Caudate nucleus (tissue), 63 donors: ENCODE measurements at places on chromosomes 6 and 20.
A peak's percentile ranks its signal among the peaks of the same experiment; 100 is the strongest.

GRCh38 chr20:35491823-35492222, 36.4 kb downstream of the CEP250 start:
- DNase-seq, result no peak

- DNase-seq, result no peak
Measured at GRCh38 chr6:139423971-139424667, 49.7 kb upstream of the CITED2 start.

GRCh38 chr6:63672582-63673129, 37.1 kb downstream of the PHF3 start:
- no peak for DNase-seq

DNA sequence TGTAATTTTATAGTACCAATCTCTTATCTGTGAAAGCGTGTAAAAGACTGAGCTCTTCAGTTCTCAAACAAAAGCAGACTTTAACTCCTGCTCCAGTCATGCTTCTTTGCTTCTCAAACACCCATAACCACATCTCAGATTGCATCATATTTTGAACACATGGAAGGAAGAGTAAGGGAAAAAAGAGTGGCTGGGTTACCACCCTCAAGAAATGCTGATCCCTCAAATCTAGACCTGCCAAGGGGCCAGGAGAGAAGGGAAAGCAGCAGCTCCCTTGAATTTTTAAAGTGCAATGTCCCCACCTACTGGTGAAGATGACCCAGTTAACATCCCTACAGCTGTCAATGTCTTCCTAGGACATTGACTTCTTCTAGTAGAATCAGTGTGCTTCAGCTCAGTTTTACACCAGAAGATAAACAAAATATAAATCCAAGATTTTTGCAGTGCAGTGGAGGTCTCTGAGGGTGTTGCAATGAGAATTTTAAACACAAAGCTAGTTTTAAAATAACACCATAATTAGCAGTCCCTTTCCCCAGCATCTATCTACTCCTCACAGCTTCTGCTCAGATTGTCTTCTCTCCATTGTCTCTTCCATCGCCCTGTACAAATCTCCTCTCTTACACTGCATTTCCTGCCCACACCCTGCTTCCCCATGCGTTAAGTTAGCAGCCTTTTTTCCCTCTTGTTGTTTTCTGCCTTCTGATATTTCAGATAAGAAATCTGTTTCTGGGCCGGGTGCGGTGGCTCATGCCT, 22.6 kb upstream of the HLA-DQB2 start:
- no peak for DNase-seq

- no peak for DNase-seq
Measured at GRCh38 chr20:17628101-17628841, 53.8 kb downstream of the RRBP1 start.

GRCh38 chr20:49098136-49098535, 52.0 kb downstream of the CSE1L start:
- no peak for DNase-seq

DNA sequence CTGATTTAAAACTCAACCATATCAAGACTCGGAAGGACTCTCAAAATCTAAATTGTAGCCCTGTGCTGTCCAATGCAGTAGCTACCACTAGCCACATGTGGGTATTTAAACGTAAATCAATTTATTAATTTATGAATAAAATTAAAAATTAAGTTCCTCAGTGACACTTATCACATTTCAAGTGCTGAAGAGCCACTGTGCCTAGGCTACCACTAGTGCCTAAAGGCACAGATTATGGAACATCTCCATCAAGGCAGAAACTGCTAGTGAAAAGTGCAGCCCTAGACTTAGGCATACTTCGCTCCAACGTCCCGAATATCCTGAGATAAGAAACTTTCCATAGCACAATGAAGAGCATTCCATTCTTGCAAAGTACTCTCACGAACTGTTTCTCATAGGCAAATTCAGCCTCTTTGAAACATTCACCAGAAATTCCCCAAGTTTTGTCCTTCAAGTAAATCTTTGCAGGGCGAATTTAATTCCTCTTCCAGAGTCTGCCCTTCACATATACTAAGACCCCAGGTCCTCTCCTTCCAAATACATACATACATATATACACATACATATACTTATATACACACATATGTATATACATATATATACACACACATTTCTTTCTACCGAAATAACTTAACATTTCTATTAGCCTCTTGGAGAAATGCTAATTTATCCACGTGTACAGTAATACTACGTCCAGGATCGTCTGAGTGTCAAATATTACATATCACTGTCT, 1.3 kb downstream of the SUPT3H start:
- DNase-seq, result no peak

DNA sequence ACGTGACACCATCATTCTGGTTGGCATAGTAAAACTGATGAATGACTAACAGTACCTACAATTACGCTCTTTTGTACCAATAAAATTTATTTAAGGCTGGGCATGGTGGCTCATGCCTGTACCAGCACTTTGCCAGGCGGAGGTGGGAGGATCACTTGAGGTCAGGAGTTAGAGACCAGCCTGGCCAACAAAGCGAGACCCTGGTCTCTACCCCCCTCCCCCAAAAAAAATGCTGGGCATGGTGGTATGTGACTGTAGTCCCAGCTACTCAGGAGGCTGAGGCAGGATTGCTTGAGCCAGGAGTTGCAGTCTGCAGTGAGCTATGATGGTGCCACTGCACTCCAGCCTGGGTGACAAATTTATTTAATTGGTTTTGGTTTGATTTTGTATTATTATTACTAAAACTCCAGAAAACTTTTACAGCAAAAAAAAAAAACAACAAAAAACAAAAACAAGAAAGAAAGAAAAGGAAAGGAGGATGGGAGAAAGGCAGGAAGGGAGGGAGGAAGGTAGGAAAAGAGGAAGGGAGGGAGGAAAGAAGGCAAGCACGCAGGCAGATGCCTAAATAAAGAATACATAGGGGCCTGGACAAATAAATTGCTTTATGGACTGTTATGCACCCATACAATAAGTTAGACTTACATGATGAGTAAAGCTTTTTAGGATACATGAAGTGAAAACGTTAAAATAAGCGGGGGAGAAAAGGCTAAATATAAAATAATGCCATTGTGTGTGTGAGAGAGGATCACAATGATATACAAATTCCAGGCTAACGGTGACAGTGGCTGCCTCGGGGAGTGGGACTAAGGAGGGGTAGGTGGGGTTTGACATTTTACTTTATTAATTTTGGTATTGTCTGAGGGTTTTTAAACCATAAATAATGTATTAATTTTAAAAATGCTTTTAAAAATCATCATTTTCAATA, 682 bp upstream of the ZSCAN9 start:
- no peak for DNase-seq

GRCh38 chr20:58695895-58696375, 3.3 kb downstream of the NPEPL1 start:
- DNase-seq, result no peak

- DNase-seq, result no peak
Measured at GRCh38 chr6:69164564-69165229, 529.6 kb downstream of the ADGRB3 start.

DNA sequence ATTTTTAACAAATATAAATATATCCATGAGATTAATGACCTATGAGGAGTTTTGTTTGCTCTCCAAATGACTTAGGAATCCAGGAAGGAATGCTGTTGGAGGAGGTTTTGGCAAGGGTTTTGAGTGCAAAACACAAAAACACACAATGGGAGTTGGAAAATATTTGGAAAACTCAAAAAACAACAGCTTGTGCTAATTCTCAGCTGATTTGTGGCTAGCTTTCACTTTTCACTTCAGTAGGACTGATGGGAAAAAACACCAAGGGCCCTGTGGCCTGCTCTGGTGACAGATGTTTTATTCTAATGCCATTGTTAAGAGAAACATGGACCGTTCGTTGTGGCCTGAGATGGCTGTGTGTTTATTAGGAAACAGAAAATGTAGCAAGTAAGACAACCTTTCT, 113.9 kb downstream of the ALDH8A1 start:
- no peak for DNase-seq

DNA sequence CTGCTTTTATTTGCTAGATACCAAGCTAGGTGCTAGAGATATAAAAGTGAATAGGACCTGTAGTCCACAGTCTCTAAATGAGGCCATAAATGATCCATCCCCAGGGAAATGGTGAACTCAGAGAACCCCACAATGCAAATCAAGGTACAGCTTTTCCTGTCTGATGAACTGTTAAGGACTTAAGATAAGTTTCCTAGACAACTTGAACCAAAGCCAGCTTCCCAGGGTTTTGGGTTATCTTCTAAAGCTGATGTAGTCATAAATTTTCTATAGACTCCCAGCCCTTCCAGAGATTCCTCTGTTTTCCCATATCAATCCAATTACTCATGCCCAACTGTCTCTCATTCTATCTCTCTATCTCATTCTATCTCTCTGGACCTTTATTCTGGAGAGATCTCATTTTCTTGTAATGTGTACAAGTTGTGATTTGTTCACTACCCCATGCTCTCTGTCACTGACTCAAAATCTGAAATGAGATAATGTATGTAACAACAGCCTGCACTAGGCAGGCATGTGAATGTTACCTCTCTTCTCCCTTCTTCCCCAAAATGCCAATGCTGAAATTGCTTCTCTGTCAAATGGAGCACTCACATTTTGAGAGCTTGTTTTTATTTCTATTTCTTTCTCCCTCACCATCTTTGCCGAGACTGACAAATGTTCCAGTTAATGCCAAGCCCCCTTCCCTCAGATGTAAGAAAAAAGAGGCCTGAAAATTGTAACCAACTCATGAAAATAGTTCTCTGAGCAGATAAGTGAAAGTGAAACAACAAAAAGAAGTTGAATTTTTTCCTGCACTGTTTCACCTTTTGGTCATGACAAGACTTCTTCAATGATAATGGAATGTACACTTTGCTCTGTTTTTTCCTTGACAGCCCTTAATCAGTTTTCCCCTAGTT, 279.9 kb downstream of the SLC35F1 start:
- DNase-seq, result no peak

GRCh38 chr20:41738604-41739206, 120.5 kb upstream of the CHD6 start:
- DNase-seq, result peak; percentile 5

GRCh38 chr6:85866370-85866730, 223.7 kb upstream of the SYNCRIP start:
- DNase-seq, result no peak

DNA sequence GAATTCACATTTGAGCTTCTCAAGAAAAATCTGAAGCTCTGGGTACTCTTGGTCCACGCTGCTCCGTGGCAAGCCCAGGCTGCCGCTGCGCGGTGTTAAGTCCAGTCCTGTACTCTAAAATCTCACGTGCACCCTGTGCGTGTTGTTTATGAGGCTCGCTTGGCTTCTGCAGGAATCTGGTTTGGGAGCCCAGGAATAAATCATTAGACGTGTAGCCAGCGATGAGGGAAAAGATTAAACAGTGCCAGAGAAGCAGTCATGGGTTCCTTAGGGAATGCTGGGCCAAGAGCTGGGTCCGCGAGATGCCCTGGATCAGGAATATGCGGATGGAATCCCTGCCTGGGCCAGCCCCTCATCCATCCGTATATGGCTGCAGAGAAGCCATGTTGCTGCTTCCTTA, 87.3 kb downstream of the KCNB1 start:
- DNase-seq, result no peak

DNA sequence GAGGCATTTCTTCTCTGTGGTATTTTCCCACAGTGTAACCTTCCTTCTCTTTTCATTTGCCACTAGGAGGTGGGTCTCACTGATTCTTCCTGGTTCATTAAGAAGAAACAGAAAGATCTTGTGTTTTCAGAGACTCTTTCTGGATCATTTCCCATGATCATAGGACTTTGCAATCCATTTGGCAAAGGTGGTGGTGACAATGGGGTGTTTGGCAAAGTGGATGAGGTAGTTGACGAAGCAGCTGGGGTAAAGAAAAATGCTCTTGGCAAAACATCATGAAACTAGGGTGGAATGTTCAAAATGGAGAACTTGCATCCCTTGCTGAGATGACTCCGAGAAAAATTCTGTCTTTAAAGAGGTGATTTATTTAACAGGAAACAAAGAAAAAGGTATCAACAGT, 50.6 kb downstream of the TRAF3IP2 start:
- no peak for DNase-seq

DNA sequence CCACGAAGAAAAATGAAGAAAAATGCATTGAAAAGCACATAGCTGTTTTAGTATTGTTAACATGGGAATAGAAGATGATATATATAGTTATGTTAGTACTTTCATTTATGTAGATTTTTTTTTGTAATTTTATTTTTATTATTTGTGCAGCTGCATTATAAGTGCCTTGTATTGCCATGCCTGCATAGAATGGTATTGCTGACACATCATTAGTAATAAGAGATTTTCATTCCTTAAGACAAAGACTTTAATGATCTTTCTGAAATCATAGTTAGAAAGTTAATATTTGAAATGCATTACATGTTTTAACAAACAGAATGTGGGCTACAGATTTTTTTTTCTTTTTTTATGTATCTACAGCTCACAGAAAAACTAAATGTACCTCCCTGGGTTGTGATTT, 506.5 kb downstream of the NKAIN2 start:
- DNase-seq, result no peak

DNA sequence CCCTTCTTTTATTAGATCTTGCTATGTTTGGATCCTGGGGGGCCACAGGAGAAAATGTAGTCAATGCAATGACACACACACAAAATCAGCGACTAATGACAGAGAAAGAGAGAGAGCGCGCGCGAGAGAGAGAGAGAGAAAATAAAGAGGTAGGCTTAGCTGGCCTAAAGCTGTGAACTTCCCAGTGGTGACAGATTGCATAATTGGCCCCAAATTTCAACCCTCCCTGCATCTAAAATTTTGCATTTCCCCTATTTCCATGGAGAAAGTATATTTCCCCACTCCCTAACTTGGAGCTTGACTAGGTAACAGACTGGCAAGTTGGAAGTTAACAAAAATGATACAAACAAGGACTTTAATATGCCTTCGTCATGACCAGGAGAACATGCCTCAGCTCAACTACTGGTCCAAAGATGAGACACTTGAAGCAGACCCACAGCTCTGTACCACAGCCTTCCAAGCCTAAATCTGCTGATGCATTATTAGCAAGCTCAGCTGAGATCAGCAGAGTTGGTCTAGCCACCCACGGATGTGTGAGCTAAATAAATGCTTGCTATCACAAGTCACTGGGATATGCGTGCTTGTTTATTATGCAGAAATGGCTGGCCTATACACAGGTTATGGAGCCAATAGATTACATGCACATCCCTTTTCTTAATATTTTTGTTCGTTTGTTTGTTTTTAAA, 118.1 kb upstream of the PRDM1 start:
- no peak for DNase-seq

- DNase-seq, result no peak
Measured at GRCh38 chr6:26338810-26339209, 26.2 kb upstream of the BTN3A2 start.

DNA sequence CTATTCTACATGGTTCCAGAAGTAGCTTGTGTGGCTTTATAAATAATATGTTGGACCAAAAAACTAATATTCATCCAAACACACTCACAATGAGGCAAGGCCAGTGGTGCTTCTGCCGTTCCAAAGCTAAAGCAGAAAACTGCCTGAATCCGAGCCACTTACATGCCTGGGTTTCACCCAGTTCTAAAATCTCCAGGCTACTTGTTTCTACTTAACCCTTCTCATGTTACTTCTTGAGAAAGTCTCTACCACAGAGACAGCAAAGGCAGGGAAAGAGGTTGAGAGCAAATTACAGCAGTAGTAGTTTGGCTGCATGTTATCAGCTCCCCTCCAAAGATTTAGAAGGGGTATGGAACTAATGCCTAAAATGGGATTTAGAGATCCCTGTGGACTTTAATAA, 62.0 kb downstream of the FAXC start:
- no peak for DNase-seq

GRCh38 chr6:52303178-52303577, 18.6 kb upstream of the MCM3 start:
- DNase-seq, result no peak

GRCh38 chr6:118367314-118367713, 180.8 kb upstream of the PLN start:
- no peak for DNase-seq

- no peak for DNase-seq
Measured at GRCh38 chr6:127030111-127030510, 88.4 kb upstream of the RSPO3 start.

GRCh38 chr6:136873748-136874147, 48.4 kb upstream of the SLC35D3 start:
- DNase-seq, result no peak
